RPMI8226 (cell line): ENCODE measurements at places on chromosomes 11 and 22.

DNA sequence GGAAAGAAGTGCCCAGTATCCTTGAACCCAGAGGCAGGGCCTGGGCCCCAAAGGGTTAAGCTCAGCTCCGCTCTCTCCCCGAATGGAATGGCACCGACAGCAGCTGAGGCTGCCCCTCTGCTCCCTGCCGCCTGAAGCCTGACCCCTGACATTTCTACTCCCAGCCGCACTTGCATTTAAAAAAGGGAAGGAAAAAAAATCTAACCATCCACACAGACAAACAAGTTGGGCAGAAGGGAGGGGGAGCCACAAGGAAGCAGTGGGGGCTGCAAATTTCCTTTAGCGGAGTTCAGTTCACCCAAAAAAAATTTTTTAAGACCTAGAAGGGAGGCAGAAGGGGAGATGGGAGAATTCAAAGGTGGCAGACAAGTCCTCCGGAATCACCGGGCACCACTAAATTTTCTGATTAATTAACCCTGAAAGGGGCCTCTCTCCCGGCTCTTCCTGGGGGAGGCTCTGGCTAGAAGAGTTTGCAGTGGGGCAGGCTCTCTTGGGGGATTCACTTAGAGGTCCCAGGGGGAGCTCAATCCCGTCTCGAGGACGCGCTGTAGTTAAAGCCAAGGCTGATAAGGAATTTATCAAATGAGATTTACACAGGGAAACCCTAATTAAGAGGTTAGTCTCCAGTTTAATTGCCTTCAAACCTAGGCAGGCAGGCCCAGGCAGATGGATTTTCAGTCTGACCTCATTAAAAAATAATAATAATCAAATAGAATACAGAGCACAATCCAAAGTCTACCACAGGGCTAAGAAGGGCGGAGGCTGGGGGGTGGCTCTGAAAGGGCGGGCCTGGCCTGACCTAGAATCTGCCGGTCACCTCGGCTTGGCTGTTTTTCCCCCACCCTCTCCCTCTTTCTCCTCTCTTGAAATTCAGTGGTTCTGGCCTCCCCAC is 25.6 kb downstream of the MN1 start:
- no peak for DNase-seq

GRCh38 chr11:18277565-18278271 is 11.7 kb downstream of the SAA1 start:
- no peak for DNase-seq

GRCh38 chr11:14973621-14974514 is 1.7 kb upstream of the CALCA start:
- DNase-seq = no peak

DNA sequence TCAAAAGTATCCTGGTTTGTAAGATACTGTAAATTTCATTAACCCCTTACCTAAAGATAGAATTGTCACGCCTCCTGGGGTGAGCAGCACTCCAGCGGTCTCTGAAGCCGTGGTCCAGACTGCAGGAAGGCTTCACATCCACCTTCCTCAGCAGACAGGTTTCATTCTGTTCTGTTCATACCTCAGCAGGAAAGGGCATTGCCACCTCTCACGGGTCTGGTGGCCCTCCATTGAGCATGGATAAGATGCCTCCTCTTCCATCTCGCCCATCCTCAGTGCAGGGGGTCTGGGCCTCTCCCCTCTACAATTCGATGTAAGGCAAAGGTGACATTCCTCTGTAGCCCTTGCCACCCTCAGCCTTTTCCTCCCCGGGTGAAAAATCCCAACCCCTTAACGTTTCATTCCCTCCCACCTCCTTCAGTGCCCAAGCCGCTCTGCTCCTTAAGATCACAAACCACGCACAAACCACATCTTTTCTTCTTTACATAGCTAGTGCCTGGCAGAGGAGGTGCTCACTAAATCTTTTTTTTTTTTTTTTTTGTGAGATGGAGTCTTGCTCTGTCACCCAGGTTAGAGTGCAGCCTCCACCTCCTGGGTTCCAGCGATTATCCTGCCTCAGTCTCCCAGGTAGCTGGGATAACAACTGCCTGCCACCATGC is 28.5 kb downstream of the RPUSD4 start:
- DNase-seq = no peak

- no peak for DNase-seq
These were observed 2.4 kb downstream of the TIMP3 start for GRCh38 chr22:32803738-32804435.

GRCh38 chr11:65773784-65774411 is 6.9 kb downstream of the AP5B1 start:
- no peak for DNase-seq
